ENCODE measurements at places on chromosomes 6 and 20.

DNA sequence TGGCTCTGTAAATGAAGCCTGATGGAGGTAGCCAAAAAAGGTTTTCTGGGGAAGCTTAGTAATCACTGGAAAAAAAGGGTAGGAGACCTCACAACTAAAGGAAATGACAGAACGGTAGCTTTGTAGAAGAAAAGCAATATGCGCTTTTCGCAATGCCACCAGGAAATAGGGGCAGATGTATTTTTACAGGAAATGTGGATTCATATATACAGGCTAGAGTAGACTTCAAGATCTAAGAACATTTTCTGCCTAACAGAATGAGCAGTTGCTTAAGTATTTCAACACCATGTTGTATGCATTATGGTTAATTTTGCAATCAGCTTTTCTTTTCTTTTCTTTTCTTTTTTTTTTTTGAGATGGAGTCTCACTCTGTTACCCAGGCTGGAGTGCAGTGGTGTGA is 219.6 kb downstream of the CD83 start:
- no peak for DNase-seq

DNA sequence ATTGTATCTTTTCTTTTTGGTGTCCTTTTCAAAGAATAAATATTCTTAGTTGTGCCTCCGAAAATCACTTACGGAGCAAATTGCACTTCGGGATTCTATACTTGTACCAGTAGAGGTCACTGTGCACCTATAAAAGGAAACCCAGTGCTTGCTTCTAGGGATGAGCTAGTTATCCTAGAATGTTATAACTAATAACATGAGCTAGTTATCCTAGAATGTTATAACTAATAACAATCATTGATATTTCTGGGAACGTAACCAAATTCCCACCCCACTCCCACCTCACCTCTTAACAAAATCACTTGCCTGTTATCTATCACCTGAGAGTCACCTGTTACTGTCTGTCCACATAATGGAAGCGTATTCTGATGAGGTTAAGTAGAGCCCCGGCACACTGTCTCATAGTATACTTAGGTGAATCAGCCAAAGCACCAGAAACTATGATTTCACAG is 126.9 kb upstream of the TIAM2 start:
- DNase-seq = peak; percentile 2

DNA sequence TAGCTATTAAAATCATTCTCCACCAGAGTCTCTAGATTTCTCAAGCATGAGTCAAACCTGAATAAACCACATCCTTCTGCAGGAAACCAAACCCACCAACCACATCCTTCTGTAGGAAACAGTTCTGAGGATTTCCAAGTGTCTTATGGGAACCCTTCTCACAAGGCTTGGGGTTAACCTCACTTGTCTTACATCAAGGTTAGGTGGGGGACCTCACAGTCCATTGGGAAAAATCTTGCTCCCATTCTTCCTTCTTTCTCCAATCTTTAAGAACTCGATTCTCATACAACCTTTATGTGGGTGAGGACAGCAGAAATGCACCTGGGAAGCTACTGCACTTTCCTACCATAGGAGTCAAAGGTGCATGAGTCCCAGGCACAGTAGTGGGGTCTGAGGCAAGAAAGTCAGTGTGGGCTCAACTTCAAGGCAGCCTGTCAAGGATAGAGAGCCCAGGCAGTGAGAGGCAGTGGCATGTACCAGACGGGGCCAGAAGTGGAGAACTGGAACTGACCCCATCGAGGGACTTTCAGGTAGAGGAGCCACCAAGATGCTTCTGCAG is 114.5 kb downstream of the SLC22A3 start:
- peak; percentile 81 for DNase-seq

- no peak for DNase-seq
These were observed 849.6 kb upstream of the MANEA start for GRCh38 chr6:94727710-94728109.

GRCh38 chr6:132194529-132194928 is 206.7 kb downstream of the MOXD1 start:
- no peak for DNase-seq

DNA sequence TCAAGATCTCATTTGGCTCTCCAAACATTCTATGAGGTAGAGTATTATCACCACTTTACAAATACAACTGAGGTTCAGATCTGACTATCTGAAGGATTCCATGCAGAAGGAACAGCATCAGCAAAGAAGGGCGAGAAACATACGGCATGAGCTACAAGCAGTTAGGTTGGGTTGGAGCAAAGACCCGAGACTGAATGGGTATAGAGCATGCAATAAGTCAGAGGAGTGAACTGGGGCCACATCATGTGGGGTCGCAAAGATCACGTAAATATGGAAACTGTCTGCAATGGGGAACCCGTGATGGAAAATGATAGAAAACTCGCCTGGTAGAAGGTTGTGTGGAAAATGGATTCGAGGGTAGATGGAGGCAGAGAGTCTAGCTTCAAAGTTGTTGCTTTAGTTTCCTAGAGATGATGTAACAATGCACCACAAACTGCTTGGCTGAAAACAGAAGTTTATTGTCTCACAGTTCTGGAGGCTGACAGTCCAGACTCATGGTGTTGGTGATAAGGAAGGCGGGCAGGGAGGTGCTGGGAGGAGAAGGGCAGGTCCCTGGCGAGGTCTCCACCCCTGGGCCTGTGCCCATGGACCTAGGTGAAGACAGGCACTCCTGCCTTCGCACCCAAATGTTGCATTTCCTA is 44.3 kb upstream of the BCLAF1 start:
- no peak for DNase-seq

- DNase-seq = no peak
These were observed 269.5 kb upstream of the CITED2 start for GRCh38 chr6:139643986-139644385.

- no peak for DNase-seq
These were observed 71.3 kb upstream of the IYD start for GRCh38 chr6:150297327-150298029.

GRCh38 chr20:51008718-51009117 is 14.2 kb downstream of the KCNG1 start:
- DNase-seq = no peak

DNA sequence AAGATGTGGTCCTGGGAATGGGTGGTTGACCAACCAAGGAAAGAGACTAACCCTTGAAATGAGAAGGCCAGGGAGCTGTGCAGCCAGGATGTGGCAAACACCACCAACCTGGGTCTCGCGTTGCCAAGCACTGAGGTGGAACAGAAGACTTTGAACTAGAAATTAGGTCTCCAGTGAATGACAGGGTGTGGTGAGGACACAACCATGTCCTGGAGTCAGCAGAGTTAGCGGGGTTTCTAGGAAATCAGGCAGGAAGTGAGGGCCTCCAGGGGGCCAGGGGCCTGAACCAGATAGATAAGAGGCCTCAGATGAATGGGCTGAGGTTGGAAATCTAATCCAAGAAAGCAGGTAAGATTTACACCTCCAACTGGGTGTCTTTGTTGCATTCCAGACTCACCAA is 353.3 kb upstream of the ARID1B start:
- DNase-seq = peak; percentile 38

DNA sequence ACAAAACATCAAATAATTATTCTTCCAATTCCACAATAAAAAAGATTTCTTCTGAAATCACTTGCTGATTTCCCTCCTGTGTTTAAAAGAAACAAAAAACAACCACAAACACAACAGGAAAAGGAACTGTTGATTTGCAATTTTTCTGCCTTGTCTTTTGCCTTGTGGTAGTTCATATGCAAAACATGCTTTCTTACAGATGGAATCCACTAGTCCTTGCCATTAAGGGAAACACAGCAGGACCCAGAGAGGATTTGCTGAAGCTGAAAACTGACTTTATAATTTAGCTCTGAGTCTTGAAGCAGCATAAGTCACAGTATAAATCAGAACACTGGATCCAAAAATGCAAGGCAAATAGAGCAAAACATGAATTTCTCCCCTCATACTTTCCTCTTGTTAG is 328.8 kb downstream of the PHF3 start:
- no peak for DNase-seq

DNA sequence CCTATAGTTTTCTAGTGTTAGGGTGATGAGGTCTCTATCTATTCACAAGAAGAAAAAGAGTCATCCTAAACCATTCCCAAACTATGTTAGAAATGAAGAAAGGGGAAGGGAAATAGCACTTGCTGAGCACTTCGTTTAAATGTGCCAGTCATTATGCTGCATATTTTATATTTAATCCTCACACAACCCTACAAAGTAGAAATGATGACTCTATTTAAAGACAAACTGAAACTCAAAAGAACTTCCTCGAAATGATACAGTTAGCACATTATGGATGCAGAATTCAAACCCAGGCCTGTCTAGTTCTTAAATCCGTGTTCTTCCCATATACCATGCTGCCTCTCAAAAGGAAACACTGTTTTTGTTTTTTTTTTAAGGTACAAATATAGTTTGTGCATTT is 174.6 kb downstream of the GMPR start:
- DNase-seq = no peak

DNA sequence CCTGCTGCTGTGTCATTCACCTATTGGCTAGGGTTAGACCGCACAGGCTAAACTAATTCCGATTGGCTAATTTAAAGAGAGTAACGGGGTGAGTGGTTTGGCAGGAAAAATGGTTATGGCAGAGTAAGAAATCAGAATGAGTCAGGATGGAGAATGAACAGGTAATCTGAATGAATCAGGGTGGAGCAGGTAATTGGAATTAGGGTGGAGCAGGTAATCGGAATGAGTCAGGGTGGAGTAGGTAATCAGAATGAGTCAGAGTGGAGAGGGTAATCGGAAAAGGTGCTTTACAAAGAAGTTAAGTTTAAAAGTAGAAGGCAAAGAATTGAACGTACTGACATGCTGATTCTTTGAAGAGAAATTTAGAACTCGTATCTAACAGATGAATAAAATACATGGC is 11.7 kb downstream of the SLC35A1 start:
- DNase-seq = no peak

DNA sequence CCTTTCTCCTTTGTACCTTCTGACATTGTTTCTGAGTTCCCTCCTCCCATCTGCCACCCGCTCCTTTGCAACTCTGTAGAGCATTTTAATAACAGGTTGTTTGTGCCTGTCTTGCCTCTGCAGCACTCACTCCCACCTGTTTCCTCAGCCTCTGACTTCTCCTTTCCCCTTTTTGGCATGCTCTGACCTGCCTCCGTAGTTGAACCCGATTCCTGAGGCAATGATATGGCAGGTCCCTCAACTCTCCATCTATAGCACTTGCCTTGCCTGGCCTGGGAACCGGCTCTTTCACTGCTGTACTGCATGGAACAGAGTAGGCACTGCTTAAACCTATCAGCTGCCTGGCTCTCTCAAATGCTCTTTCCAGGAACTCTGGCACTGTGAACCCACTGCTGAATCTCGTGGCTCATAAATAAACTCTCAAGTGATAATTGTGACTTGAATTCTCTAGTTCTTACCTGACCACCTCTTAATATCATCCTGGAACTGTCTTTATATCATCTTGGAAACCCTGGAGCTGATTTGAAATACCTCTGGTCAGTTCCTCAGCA is 50.3 kb downstream of the UTRN start:
- DNase-seq = no peak

DNA sequence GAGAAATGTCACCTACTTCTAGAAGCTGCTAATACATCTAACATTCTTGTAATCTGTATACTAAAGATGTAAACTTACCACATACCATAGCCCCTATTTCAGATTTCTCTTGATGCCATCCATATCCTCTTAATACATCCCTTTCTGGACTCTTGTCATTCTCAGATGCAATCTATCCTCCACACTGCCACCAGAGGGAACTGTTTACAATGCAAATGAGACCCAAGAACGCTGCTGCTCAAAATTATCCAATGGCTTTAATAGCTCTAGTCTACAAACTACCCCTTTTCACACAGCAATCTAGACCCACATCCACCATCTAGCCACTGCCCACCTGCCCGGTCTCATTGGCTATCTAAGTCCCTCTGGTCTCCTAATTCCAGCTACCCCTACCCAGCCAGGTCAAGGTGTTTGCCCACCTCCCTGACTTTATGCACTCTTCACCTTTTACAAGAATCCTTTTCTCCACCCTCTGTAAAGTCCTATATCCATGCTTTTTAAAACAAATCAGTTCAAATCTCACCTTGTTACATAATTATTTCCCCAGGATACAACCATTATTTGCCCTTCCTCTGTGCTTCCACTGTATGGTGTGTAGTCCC is 14.8 kb downstream of the FAXC start:
- no peak for DNase-seq

GRCh38 chr6:80449726-80450125 is 343.3 kb downstream of the BCKDHB start:
- DNase-seq = no peak

DNA sequence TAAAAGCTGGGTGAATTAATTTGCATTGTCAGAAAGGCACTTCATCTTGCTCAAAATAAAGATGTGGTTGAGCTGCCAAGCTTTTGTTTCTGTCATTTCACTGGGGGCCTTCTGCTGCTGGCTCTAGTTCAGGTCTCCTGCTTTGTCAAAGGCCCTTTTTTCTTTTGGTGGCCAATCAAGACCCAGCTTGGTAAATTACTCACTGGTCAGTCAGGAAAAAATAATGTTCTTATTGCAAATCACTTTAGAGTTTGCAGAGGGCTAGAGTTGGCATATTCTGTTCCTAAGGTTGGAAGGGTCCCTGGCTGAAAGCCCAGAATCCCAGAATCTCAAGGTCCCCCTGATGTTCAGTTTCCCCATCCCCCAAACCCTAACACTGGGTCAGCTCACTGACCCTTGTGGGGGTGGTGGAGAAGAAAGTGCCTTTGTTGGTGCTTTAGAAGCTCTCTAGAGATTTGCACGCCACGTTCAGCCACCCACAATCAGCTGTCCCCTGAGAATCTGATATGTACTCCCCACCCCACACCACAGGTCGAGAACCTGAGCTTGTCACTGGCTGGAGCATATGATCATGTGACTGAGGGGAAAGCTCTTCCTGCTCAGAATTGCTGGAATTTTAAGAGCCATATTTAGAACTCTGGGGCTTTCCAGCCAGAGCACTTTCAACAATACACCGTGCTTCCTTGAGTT is 21.7 kb upstream of the BNIP5 start:
- no peak for DNase-seq

GRCh38 chr6:165910184-165910966 is 247.3 kb upstream of the PDE10A start:
- DNase-seq = no peak

GRCh38 chr6:127219869-127220268 is 46.8 kb upstream of the RNF146 start:
- DNase-seq = no peak

- no peak for DNase-seq
These were observed 3.7 kb upstream of the IP6K3 start for GRCh38 chr6:33750244-33750991.

DNA sequence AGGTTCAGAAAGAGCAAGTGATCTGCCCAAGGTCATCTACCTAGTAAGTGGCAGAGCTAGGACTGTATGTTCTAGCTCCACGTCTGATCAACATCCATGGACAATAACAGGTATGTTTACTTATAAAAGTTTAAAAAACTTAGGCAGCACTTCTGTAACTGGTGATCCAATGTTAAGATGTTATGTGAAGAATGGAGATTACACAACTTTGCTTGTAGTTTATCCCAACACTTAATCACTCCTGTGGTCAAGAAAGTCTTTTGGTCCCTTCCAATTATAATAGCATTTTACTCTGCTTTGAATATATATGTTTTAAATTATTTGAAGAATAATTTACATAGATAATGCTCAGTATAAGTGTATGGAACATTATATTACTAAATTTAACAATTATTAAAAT is 4.8 kb downstream of the FBXO30 start:
- DNase-seq = no peak
